IPS DF 19.7 (cell line): ENCODE measurements at places on chromosomes 13 and 19.
A peak's percentile ranks its signal among the peaks of the same experiment; 100 is the strongest.

DNA sequence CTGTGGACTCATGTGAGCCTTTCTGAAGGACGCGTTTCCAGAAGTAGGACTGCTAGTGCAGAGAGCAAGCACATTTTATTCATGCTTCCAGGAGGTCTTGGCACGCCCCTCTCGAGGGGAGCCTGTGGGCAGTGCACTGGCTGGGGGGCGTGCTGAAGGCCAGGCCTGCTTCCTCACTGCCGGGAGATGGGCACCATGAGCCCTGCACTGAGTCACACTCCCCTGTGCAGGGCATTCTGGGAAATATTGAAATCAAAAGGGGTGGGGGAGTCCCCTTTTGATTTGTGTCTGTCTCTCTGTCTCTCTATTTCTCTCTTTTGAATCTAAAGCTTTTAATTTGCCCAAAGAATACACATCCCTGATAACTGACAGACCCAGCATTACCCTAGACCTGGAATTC lies 34.0 kb downstream of the DPF1 start:
- no peak for DNase-seq

- DNase-seq: no peak
These were observed 305.2 kb downstream of the MTUS2 start for GRCh38 chr13:29125191-29125933.

DNA sequence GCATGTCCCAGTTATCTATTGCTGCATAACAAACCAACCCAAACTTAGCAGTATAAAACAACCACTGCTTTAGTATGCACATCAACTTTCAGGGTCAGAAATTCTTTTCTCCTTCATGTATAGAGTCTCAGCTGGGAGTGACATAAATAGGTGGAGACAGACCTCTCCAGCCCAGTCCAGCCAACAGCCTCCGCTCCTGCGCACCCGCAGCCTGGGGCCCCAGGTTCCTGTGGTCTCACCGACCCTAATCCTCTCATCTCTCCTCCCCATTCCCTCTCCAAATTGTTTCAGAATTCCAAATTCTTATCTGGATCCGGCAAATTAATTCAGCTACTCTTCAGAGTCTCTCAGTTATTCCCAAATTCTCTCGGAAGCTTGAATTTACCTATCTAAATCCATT lies 522 bp upstream of the ATP12A start:
- DNase-seq: no peak

- no peak for DNase-seq
These were observed 129.6 kb downstream of the OLFM4 start for GRCh38 chr13:53158201-53158600.

DNA sequence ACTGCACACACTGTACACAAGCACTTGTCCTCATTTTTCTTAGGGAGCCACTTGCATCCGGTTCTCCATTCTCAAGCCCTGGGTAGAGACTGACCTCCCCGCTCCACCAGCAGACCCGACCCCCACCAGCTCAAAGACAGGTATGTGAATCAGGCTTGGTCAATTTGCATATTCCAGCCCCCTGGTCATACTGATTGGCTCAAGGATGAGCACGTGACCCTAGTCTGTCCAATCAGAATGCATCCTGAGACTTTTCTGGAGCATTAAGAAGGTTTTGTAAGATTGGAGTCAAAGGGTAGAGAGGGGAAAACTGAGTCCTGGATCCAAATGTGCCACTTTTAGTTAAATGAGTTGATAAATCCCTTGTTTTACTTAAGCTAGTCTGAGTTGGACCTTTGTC lies 34.1 kb downstream of the NOTCH3 start:
- DNase-seq: no peak

DNA sequence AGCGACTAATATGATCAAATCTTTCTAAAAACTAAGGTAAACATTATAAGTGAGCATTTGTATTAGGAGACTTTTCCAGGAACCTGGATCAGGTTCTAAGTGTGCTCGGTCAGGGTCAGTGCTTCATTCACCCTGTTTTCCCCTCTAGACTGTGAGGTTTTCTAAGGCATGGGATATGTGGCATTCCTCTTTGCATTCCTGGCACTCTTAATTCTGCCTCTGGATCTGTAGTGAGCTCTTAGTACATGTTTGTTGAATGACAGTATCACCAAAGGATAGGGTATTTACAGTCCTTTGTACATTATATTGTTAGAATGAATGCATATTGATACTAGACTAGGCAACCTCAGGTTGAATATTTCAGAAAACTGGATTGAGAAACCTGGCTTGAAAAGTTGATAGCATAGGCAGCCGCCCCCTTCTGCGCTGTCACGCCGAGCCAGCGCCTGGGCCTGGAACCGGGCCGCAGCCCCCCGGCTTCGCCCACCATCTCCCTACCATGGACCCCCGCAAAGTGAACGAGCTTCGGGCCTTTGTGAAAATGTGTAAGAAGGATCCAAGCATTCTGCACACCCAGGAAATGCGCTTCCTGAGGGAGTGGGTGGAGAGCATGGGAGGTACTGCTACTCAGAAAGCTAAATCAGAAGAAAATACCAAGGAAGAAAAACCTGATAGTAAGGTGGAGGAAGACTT lies 156.5 kb downstream of the KCNRG start:
- DNase-seq: no peak

- peak; percentile 5 for DNase-seq
These were observed 33.8 kb upstream of the MYO16 start for GRCh38 chr13:108595436-108596274.

GRCh38 chr13:35886332-35887114 lies 244.7 kb downstream of the DCLK1 start:
- no peak for DNase-seq

- no peak for DNase-seq
These were observed 421.6 kb upstream of the KLF12 start for GRCh38 chr13:74555651-74556420.

- DNase-seq: no peak
These were observed 17.8 kb upstream of the KCTD4 start for GRCh38 chr13:45218689-45219088.

DNA sequence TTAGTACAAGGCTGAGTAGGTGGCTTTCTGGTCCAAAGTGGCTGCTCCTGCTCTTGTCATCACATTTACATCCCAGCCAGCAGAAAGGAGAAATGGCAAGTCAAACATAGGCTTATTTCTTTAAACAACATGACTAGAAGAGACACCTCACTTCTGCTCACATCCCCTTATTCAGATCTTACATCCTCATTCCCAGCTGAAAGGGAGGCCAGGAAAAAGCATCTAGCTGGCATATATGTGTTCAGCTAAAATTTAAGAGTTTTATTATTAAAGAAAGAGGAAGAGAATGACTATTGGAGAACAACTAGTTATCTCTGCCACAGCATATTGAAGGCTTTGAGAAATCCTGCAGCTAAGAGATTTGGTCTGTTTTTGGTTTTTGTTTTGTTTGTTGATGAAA lies 34.1 kb downstream of the RGCC start:
- DNase-seq: no peak

DNA sequence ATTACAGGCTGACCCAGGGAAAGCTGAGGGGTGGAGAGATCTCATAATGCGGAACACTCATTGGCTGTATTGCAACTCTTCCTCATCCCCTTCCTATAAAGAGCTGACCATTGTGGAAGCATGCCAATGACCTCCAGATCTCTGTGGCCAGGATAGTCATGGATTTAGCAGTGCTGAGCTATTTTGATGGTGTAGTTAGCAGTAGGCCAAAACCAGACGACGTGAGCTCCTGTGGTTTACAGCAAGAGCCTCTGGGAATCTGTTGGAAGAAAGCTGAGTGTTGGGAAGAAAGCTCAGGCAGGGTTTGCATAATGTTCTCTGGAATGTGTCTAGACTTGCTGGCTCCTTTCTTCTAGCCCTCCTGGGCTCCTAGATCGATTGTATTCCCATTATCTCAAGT lies 187.5 kb upstream of the GPC6 start:
- no peak for DNase-seq

GRCh38 chr19:10855879-10856522 lies 7.8 kb downstream of the C19orf38 start:
- DNase-seq: no peak

- DNase-seq: peak; percentile 72
These were observed 11.9 kb upstream of the SPATA13 start for GRCh38 chr13:24148414-24149235.

GRCh38 chr19:30645946-30646577 lies 273.9 kb downstream of the ZNF536 start:
- no peak for DNase-seq
